Stimulated activated CD8-positive, alpha-beta memory T cell treated with anti-CD3 and anti-CD28 coated beads, Interleukin-2, amount 100 ng/mL, for 1 hour (primary cell): ENCODE measurements at places on chromosomes 7 and 10.
A peak's percentile ranks its signal among the peaks of the same experiment; 100 is the strongest.

- no peak for DNase-seq
These were observed 17.5 kb downstream of the ZNF138 start for GRCh38 chr7:64811767-64812166.

GRCh38 chr10:93293999-93294398 lies 188.1 kb downstream of the MYOF start:
- no peak for DNase-seq

- no peak for DNase-seq
These were observed 199.4 kb downstream of the USP6NL start for GRCh38 chr10:11411926-11412545.

GRCh38 chr7:44061645-44062179 lies 3.7 kb downstream of the PGAM2 start:
- no peak for DNase-seq

GRCh38 chr10:93566435-93567276 lies at the start of gene FFAR4:
TSS of gene FFAR4 (plus strand) at chr10:93566665. CDS start at chr10:93566721, 56 bp downstream.
- no peak for DNase-seq

DNA sequence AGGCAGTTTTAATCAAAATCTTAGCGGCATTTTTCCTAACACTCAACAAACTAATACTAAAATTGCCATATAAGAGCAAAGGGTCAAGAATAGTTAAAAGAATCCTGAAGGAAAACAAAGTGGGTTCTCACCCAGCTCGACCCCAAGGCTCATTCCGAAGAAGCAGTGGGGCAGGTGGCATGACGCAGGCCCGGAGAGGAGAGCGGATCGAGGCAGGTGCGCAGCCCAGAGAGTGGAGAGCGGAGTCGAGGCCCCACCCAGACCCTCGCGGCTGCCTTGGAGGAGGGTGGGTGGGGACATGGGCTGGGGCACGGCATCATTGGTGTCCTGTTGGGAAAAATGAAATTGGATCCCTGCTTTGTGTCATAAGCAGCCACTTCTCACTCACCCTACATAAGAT lies 109.8 kb downstream of the INPP5A start:
- no peak for DNase-seq

- DNase-seq: no peak
These were observed 134.3 kb downstream of the CUX1 start for GRCh38 chr7:101951757-101952156.

- DNase-seq: no peak
These were observed 31.1 kb downstream of the ZC3HAV1 start for GRCh38 chr7:139078399-139078798.

- DNase-seq: no peak
These were observed 50.5 kb upstream of the BMPER start for GRCh38 chr7:33854801-33855350.

DNA sequence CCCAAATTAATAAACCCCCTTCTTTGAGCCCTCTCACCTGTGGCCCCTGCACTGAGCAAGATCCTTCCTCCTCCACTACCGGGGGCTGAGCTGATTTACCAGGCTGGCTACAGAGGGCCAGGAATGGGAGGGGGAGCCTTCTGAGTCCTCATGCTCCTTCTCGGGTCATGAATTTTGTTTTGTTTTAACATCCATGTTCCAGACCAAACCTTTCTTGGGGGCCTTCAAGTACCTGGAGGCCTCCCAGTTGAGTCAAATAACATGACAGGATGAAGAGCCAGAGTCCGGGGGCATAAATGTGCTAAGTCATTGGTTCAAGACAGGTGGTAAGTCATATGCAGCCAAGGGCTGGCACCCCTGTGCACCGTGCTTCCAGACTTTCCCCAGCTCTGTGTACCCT lies 39.6 kb downstream of the AFAP1L2 start:
- no peak for DNase-seq

DNA sequence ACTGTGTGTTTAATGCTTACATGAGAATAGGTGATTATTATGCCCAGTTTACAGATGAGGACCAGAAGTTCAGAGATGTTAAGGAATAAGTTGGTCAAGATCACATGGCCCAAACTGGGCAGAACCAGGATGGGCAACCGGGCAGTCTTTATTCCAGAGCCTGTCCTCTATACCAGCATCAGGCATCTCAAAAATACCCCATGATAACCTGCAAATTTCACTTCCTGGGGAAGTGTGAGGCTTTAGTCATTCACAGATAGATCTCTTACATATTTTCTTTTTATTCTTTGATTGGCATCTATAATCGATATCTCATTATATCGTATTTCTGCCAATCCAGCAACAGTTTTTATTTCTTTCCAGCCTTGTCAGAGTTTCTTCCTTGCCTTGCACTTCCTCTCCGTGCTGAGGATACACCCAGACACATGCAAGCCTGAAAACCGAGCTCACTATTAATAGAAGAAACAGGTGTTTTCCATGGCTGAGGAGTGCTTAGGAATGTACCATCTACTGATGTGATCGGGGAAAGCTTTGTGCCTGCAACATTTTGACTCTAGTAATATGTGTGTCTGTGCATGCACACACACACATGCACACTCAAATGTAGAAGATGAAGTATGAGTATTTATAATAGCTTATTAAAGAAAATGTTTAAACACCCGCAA lies 82.4 kb downstream of the CREM start:
- DNase-seq: no peak

DNA sequence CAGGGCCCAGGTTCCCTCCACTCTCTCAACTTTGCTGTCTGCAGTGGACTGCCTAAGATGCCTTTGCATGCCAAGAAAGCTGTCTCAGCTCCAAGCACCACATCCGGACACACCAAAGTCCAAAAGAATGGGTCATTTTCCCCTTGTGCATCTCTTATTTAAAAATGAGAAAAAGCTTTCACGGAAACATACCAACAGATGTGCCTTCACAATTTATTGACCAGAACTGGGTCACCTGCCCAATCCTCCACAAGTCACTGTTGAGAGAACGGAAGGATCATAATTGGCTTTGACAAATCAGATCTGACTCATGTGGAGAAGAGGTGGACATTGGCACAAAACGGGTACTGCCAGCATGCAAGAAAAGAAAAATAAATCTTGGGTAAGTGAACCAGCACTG lies 258.3 kb downstream of the SNX13 start:
- DNase-seq: no peak

GRCh38 chr7:107742678-107743566 lies 1.0 kb upstream of the CBLL1 start:
- DNase-seq: peak; percentile 39

DNA sequence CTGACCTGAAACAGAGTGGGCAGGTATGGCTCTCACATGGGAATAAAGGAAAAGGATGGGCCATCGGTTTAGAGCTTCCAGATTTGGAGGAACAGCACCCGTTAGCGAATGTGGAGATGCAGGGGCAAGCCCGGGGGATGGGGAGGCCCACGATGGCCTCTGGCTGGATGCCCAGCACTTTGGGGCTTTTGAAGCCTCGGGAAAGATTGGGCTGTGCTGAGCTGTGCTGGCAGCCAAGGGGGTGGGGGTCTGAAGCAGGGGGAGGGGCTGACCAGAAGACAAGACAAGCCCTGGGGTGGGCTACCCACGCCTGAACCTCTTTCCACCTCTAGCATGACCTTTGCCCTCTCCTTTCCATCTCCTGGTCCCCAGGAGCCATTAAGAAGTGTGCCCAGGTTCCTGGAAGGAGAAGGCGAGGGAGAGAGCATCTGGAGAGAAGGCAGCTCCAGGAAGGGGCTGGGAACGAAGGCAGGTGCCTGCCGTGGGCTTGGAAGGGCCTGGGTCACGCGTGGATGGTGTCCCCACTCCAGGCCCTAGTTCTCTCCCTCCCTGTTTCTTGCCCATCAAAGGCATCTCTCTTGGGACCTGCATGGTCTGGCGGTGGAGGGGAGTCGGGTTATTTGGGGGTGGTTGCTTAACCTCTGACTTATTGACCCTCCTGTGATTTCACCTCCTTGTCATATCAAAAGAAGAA lies 39.7 kb downstream of the JAKMIP3 start:
- no peak for DNase-seq

- no peak for DNase-seq
These were observed 158.8 kb upstream of the CHST15 start for GRCh38 chr10:124252097-124252715.

DNA sequence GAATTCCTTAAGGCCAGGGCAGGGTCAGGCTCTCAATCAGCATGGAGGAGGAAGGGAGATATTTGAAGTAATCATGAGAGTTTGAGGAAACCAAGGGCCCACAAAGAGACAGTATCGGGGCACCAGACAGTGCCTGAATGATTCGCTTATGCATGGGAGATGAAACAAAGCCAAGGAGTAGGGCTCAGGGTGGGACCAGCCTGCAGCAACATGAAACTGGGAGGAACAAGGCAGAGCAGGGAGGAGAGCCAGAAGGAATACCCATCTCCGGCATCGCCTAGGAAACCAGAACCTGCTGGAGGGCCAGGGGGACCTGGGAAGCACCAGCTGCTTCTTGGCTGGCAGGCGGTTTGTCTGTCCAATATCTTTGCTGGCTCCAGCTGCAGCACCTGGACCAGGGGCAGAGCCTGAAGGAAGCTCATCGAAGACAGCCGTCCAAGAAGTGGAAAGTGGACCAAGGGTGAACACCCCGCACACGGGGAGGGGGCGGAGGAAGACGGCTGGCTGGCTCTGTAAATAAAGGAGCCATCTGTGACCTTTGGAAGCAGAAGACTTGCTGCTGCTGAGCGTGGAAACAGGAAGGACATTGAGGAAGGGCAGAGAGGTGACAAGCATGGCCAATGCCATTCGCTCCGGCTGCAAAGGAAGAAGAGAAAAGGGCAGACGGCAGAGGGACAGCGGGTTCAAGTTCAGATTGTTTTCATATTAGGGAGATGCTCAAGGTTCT lies 34.4 kb upstream of the ECHDC3 start:
- DNase-seq: no peak

GRCh38 chr10:15571575-15571974 lies 148.1 kb downstream of the ITGA8 start:
- DNase-seq: no peak

GRCh38 chr10:86650151-86650550 lies 4.2 kb upstream of the OPN4 start:
- DNase-seq: no peak

DNA sequence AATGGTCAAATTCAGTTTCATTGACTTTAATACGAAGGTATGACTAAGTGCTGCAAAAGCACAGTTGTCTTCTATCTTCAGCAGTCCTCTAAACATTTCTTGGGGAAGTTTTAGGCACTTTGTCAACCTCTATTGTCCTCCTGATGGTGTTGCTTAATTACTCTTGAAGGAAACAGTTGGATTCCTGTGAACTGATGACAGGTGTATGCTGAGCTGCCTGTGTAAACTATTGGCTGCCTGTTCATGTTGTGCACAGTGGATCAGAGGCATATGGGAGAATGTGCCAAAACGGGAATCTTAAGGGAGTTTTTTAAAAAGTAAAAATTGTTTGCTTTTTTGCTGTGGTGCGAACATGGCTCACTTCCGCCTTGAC lies 221.0 kb downstream of the AUTS2 start:
- no peak for DNase-seq

- DNase-seq: no peak
These were observed 68.2 kb upstream of the INPP5A start for GRCh38 chr10:132469197-132469884.

DNA sequence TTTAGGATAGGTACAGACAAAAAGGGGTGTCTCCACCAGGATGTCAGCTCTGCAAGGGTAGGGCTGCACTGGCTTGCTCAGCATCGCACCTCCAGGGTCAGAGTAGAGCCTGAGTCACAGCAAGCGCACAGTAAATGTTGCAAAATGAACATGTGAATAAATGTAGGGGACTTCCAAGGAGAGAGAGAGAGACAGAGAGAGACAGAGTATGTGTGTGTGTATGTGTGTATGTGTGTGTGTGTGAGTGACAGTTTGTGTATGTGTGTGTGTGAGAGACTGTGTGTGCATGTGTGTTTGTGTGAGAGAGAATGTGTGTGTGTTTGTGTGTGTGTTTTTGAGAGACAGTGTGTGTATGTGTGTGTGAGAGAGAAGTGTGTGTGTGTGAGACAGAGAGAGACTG lies 163.3 kb downstream of the RPS24 start:
- no peak for DNase-seq

DNA sequence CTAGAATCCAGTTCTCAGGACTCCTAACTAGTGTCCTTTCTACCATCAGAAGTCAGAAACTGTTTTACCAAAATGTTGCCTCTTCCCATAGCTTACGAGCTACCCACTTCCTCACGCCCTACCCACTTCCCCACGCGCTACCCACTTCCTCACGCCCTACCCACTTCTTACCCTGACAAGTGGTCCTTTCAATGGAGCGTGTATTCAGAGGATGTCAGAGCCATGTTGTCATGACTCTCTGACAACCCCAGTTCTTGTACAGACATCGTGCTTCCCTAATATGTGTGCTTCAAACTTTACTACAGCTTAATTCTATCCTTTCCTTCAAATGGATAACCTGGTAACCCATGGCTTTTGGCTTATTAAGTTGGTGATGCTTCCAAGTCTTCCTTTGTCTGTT lies 84.8 kb upstream of the PHF14 start:
- no peak for DNase-seq
